ENCODE measurements at places on chromosomes 4 and X. TPM values are rescaled to one million over a fixed set of nuclear protein-coding genes. Genes with fewer than 3 reads are reported as not detected.
A peak's percentile ranks its signal among the peaks of the same experiment; 100 is the strongest.

GRCh38 chr4:162274354-162274753, 110.6 kb upstream of the FSTL5 start:
- DNase-seq: peak; percentile 3

DNA sequence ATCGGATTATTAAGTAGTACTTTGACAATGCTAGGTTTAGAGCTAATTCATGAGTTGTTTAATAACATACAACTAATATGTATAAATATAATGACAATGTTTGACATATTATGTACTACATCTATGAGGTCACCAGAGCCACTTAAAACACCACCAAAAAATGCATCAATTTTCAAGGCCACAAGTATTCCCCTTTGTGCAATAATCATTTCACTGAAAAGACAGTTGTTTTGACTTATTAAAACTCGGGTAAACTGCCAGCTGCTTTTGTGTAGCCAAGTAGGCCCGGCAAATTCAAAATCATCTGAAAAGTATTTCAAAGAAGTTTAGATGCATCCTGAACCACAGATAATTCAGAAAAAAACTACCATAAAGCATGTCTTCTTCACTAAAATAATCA, 48.7 kb downstream of the CLOCK start:
- no peak for DNase-seq

Gene FHIP1A
- total RNA-seq: 5.5 TPM

DNA sequence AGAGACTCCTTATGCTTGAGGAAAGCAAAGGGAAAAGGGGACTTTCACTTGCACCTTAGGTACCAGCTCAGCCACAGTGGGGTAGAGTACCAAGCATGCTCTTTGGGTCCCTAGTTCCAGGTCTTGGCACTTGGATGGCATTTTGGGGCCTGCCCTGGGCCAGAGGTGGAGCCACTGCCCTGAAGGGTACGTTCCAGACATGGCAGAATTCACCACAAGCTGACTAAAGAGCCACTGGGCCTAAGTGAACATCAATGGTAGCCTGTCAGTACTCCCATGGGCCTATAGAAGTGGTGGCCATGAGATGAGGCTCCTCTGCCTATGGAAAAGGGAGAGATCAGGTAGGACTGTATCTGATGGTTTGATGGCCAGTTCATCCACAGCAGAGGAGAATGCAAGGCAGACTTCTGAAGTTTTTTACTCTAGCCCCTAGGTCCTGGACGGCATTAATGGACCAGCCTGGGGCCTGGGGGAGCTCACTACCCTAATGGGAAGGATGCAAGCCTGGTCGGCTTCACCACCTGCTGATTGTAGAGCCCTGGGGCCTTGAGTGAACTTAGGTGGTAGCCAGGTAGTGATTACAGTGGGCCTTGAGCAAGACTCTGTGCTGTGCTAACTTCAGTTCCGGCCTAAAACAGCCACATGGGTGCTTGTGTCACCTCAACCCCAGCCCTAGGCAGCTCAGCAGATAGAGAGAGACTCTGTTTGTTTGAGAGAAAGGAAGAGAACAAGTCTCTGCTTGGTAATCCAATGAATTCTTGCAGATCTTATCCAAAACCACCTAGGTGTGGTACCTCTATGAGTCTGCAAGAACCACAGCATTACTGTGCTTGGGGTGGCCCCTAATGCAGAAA, 19.8 kb upstream of the HSFX4 start:
- DNase-seq: no peak

Gene CTAG2
- total RNA-seq: not detected

Gene LRP2BP
- total RNA-seq: 0.39 TPM

DNA sequence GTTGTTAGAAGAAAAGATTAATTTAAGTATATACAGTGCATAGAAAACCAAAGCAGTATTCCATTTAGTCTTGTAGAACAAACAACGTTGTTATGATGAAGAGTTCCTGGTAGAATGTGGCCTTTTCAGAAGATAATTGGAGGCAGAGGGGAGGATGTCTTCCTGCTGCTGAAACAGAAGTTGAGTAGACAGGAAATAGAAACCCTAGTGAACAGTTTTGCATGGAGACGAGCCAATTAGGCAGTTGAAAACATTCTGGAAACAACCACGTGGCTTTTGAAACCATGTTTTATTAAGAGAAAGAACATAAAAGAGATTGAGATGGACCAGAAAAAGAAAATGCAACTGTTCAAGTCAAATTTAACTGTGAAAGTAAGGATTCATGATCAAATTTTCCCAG, 325.2 kb downstream of the CAMK2D start:
- peak; percentile 46 for DNase-seq

Gene REELD1
- not detected for total RNA-seq

- no peak for DNase-seq
Measured at GRCh38 chr4:140236654-140237169, 82.7 kb upstream of the MAML3 start.

DNA sequence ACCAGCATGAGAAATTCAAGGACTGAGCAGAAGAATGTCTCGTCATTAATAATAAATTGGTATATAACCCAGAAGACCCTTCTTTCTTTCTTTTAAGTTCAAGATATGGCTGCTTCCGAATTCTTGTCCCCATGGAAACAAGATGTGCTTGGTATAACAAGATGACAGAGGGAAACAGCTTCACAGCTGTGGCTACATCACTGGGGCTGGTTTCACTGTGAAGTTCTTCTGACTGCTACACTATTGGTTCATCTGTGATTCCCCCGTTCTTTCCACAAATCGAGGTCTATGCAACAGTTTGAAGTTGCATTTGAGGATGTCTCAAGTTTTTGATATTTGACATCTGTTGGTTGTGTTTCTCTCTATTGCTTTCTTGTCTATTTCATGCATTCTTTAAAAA, 12.3 kb upstream of the DTHD1 start:
- no peak for DNase-seq

Gene PLRG1
- total RNA-seq: 117 TPM

DNA sequence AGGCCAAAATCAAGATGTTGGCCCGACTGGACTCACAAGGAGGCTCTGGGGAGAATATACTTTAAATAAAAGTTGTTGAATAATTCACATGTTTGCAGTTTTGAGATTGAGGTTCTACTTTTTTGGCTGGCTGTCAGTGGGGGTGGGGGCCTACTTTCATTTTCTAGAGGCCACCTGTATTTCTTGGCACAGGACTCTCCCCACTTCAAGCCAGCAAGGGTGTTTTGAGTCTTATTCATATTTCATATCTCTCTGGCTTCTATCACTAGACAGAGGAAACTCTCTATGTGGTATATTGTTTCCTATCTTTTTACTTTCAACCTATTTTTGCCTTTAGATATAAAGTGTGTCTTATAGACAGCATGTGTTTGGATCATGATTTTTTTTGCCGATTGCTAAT, 266.4 kb downstream of the PRR32 start:
- DNase-seq: no peak

- no peak for DNase-seq
Measured at GRCh38 chr4:165060938-165061337, 7.3 kb downstream of the TRIM75 start.

GRCh38 chr4:92303621-92304027, at the start of gene GRID2:
GRID2 (plus strand) TSS chr4:92303966.
- peak; percentile 31 for DNase-seq

DNA sequence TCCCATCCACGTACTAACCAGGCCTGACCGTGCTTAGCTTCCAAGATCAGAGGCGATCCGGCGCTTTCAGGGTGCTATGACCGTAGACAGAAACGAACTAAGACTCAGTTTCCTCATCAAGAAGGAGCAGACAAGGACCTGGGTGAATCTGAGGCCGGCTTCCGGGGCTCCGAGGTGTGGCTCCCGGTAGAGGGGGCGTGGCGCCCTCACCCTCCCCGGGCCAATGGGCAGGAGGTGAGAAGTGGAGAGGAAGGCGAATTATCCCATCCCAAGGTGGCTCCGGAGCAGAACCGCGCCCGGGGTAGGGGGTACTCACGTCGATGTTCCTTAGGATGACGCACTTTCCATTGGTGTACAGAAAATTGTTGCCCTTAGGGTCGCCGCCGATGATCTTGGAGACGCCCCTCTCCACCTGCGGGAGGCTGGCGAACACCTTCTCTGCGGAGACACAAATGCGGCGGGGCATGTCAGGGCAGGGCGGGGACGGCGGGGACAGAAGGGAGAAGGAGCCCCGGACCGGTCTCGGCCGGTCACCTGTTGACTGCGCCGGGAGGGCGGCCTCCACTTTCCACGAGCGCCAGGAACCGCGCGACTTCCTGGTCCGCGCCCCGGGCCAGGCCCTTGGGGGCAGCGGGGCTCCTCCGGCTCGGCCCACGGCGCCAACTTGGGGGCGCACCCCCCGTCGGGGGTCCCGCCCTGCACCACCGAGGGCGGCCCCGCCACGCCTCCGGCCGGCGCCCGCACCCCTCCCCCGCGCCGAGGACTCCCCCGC, 616 bp downstream of the WDR1 start:
- DNase-seq: peak; percentile 53

Gene TMEM35A
- not detected for total RNA-seq

GRCh38 chr4:3096202-3096601, 21.7 kb downstream of the HTT start:
- DNase-seq: no peak

GRCh38 chrX:44474410-44474809, 68.2 kb downstream of the FUNDC1 start:
- DNase-seq: no peak

DNA sequence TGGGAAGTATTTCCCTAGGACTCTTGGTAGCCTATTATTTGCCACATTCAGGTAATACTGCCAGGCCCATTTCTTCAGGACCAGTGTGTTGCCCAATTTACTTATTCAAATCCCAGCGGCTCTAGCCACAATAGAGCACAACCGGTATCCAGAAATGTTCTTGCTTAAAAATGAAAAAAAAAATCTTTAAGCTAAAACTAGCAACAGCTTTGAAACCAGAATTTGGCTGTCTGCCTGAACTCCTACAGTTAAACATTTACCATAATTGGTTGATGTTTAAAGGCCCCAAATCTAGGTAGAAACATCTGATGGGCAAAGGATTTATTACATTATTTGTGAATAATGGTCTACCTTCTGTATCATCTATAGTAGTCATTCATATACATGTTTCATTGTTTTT, 930 bp upstream of the SLITRK4 start:
- no peak for DNase-seq

Gene PPP1R2C
- not detected for total RNA-seq

DNA sequence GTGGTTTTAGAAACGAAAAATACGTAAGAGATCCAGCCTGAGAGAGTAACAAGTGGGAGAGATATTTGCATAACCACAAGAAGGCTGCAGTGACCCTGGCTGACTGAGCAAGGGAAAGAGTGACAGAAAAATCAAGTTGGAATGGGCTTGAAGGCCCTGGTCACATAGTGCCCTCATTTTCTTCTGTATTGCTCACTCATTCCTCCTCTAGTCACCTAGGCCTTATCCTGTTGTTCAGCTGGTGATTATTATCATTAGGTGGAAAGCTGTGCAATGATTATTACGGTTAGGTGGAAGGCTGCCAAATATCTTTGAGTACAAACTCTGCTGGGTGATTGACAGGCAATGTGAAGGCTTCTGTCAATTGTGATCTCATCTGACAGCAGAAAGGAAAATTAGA, 2384.1 kb downstream of the PCDH7 start:
- no peak for DNase-seq

Gene AFM
- total RNA-seq: not detected

Gene CXXC4
- 1.6 TPM for total RNA-seq

Gene CCDC149
- 3.3 TPM for total RNA-seq

GRCh38 chrX:136450050-136450830, 37.5 kb upstream of the BRS3 start:
- DNase-seq: peak; percentile 16

GRCh38 chr4:183989931-183990330, 84.8 kb downstream of the STOX2 start:
- DNase-seq: no peak

DNA sequence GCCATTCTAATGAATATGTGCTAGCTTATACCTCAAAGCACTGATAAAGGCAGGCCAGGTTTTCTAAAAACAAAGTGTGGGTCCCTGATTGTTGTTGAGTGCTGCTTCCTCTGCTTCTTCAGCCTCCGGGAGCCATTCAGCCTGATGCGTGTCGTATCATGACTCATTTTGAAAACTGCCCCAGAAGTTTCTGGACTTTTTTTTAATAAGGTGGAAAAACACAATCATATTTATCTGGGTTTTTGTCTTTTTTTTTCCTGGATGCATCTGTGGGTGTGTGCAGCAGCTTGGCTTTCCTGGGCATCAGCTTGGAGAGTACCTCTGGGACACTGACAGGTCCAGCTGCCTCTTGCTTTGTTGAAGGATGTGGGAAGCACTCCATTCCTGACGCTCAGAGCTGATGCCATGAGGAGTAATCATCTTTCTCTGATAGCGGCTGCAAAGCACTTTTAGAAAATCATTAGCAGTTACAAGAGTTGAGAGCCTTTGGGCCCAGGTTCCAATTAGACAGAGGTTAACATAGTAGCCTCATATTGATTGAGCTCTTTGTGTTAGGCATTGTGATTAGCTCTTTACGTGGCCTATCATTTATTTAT, 66.9 kb downstream of the PARM1 start:
- no peak for DNase-seq

DNA sequence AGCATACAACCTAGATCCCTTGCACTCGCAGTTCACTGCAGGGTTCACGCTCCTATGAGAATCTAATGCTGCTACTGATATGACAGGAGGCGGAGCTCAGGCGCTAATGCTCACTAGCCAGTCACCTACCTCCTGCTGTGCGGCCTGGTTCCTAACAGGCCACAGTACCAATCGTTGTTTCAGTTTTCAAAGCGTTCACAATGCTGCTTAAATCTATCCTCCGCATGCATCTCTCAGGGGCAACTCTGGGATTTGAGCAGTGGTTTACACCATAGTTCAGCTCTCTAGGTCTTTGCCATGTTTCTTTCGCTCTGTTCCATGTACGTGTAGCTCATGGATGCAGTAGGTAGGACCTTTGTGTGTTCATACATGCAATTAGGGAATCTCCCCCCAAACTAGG, 47.2 kb downstream of the CLOCK start:
- DNase-seq: no peak

DNA sequence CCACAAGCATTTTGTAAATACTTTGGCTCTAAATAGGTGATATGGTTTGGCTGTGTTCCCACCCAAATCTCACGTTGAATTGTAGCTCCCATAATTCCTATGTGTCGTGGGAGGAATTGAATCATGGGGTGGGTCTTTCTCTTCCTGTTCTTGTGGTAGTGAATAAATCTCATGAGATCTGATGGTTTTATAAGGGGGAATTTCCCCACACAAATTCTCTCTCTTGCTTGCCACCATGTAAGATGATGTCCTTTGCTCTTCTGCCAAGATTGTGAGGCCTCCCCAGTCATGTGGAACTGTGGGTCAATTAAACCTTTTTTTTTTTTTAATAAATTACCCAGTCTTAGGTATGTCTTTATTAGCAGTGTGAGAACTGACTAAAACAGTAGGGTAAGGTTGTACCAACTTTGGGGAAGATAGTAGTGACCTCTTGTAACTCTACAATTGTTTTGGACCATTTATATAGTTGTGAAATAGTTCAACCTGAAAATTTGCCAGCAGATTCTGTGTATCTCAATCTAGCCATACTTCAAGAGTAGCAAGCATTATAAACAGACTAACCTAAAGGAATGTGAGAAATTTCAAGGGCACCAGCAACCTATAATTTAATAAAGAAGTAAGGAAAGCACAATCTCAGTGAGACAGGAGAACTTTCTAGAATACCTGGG, 727.8 kb downstream of the GRID2 start:
- DNase-seq: no peak

GRCh38 chr4:89992744-89993143, 98.1 kb downstream of the MMRN1 start:
- DNase-seq: no peak

- no peak for DNase-seq
Measured at GRCh38 chrX:9315086-9315485, 149.8 kb upstream of the TBL1X start.

GRCh38 chrX:107787827-107788226, 10.3 kb downstream of the NCBP2L start:
- DNase-seq: no peak

GRCh38 chr4:59068722-59069418, 1958.7 kb upstream of the IGFBP7 start:
- no peak for DNase-seq

Gene SSX3
- not detected for total RNA-seq

Gene CT45A2
- not detected for total RNA-seq

Gene MAGEC2
- total RNA-seq: 77.8 TPM

All from H4 (cell line).